ENCODE measurements at places on chromosomes 7 and 10.

DNA sequence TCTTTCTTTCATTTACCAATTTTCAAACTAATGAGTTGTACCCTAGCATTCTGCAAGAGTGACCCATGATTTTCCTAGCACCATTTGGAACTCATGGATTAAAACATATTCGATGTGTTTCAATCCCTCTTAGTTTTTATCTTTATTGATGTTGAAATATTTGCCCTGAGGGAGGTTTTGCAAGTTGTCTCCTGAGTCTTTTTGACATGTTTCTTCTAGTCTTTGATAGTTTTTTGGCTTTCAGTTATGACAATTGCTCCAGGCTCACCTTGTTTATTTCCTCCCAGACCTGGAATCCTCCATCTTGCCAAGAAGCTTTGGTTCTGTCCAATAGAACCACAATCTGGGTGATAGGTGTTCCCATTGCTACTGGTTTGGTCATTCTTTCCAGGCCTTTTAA lies 327.8 kb downstream of the WDR11 start:
- no peak for DNase-seq

GRCh38 chr10:99470327-99470726 lies 39.9 kb upstream of the GOT1 start:
- no peak for DNase-seq

GRCh38 chr10:109737626-109738025 lies 185.7 kb downstream of the XPNPEP1 start:
- no peak for DNase-seq

DNA sequence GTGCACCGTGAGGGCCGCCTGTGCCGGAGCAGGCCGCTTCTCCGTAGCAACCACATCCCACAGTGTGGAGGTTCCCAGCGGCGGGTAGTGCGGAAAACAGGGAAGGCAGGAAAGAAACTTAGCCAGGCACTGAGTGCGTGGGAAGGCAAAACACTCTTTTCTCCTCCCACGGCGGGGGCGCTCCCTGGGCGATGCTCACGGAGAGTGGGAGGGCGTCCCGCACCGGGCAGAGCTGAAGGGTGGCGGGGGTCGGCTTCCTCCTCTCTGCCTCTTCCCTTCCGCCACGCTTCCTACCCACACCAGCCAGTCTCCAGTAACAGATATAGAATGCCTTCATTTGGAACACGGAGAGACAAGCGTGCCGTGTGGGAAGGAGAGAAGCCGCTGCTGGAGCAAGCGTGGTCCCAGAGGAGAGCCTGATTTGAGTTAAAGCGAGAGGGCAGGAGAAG lies 252.5 kb downstream of the PAXIP1 start:
- DNase-seq = no peak

DNA sequence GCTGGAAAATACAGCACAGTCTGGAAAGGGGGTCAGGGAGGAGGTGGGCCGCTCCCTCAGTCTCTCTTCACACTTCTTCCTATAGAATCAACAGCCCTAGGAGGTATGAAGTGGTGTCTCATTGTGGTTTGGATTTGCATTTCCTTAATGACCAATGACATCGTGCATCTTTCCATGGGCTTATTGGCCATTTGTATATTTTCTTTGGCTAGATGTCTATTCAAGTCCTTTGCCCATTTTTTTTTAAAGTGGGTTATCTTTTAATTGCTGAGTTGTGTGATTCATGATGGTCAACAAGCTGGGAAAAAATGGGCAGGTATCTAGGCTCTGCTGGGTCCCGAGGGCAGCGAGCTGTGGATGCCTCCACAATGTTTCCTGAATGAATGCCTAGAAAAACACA lies 29.1 kb downstream of the TMEM130 start:
- no peak for DNase-seq

DNA sequence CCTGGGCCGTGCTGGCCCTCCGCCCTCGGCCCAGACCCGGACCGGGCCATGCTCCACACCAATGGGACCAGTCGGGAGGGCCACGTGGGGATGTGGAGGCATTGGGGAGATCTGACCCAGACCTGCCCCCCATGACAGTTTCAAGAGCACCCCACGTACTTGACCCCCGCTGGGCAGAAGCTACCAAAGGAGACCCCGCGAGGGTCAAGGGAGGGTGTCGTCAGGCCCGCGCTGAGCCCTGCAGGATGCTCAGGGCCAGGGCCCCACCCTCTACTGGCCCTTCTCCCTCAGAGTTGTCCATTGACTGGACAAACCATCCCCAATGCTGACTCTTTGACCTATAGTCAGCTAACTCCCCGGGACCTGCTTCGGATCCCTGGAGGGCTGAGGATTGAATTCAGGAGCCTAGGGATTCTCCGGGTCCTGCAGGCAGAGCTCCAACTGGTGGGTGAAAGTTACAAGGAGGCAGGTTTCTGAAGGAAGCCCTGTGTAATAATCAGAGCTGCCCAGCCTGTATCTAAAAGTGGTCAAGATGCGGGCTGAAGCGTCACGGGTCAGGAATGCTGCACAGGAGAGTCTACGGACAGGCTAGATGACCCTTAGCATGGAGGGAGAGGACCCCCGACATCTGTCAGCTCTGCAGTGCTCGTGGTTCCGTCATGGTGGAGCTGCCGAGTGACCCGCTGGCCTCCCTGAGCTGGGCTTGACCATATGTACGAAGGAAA lies 498 bp upstream of the CALHM2 start:
- peak; percentile 3 for DNase-seq
